Activated naive CD8-positive, alpha-beta T cell treated with anti-CD3 and anti-CD28 coated beads, Interleukin-2, amount 10 ng/mL, durations not matched to agents 7 days and 5 days (primary cell): ENCODE measurements at places on chromosomes 4 and X. TPM values are rescaled to one million over a fixed set of nuclear protein-coding genes. Genes with fewer than 3 reads are reported as not detected.
A peak's percentile ranks its signal among the peaks of the same experiment; 100 is the strongest.

GRCh38 chrX:136780241-136780640 lies 491 bp downstream of the ARHGEF6 start:
- H3K4me3 ChIP-seq = peak overlapping the region; percentile 78
- peaks cover 50% of the 10 kb centered on the region for H3K4me1 ChIP-seq
- DNase-seq = no peak
- peaks cover 19% of the 10 kb centered on the region for H3K36me3 ChIP-seq
- no peaks in the 10 kb centered on the region for H3K27me3 ChIP-seq
- peak overlapping the region; percentile 94 for H3K27ac ChIP-seq

REELD1 gene
- 0.55 TPM for total RNA-seq

ANK2 gene
- total RNA-seq = 1.8 TPM

H2BW1 gene
- total RNA-seq = not detected

ADH6 gene
- not detected for total RNA-seq

DNA sequence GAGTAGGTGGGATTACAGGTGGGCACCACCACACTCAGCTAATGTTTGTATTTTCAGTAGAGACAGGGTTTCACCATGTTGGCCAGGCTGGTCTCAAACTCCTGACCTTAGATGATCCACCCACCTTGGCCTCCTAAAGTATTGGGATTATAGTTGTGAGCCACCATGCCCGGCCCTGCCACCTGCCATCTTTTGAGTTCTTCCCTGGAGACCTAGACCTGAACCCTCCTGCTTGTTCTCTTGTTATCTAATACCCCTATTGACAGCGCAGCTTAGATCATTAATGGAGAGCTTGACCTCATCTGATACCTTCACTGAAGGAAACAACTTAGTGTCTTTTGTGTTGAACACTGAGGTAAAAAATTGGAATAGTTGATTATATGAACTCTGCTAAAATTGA lies 53.6 kb downstream of the HTT start:
- peaks cover 10% of the 10 kb centered on the region for H3K4me1 ChIP-seq
- DNase-seq = no peak
- H3K27ac ChIP-seq = no peak overlapping the region
- H3K27me3 ChIP-seq = no peaks in the 10 kb centered on the region
- no peak overlapping the region for H3K4me3 ChIP-seq

L1CAM gene
- total RNA-seq = 4.5 TPM

NXF2B gene
- not detected for total RNA-seq

FGF13 gene
- not detected for total RNA-seq

DNA sequence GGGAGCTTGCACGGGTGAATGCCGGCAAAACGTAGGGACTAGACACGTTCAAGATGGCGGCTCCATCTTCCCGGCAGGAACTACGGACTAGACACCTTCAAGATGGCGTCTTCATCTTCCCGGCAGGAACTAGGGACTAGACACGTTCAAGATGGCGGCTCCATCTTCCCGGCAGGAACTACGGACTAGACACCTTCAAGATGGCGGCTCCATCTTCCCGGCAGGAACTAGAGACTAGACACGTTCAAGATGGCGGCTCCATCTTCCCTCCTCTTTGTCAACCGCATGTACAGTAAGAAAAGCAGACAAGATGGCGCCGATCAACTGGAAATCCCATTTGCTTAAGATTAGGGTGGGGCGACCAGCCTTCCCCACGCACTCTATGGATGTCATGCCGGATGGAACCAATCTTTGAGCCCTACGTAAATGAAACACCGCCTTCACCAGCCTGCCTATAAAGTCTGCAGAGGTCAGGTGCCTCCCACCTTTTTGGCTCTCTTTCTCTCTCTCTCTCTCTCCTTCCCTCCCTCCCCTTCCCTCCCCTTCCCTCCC lies 222.4 kb downstream of the CRLF2 start:
- no peaks in the 10 kb centered on the region for H3K27me3 ChIP-seq
- peak; percentile 33 for DNase-seq
- peaks cover 3% of the 10 kb centered on the region for H3K4me1 ChIP-seq
- H3K4me3 ChIP-seq = peak overlapping the region; percentile 65
- H3K36me3 ChIP-seq = no peaks in the 10 kb centered on the region
